Activated CD8-positive, alpha-beta T cell treated with anti-CD3 and anti-CD28 coated beads, Interleukin-2, amount 10 ng/mL, durations not matched to agents 7 days and 5 days (primary cell): ENCODE measurements at places on chromosomes 5 and 9. TPM values are rescaled to one million over a fixed set of nuclear protein-coding genes. Genes with fewer than 3 reads are reported as not detected.

- DNase-seq, result no peak
Measured at GRCh38 chr9:99085949-99086948, 18.7 kb upstream of the TGFBR1 start.

- DNase-seq, result no peak
Measured at GRCh38 chr5:174542471-174542870, 181.9 kb upstream of the MSX2 start.

- no peak for DNase-seq
Measured at GRCh38 chr5:138655530-138656190, 80.5 kb upstream of the HSPA9 start.

- DNase-seq, result no peak
Measured at GRCh38 chr9:127539982-127540663, 72.0 kb upstream of the STXBP1 start.

DNA sequence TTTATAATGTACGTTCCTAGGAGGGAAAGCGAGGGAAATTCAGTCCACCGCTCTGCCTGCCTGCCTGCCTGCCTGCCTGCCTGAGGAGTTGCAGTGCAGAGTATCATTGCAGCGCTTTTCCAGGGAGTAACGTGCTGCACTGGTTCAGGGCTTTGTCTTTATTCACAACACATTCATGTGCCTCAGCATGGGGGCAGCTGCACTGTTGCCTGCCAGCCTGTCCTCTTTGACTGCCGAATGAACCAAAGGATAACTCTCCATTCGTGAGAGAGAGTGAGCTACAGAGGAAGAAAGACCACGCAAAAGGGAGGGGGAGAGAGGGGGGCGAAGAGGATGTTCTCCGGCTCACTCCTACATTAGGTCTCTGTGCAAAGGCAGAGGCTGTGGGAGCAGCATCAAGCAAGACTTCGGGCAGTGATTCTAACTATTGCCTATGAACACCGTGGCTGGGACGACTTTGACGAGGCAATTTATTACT, 791.2 kb downstream of the MAT2B start:
- no peak for DNase-seq

The PCDHA1 gene
- not detected for total RNA-seq
